ENCODE measurements at places on chromosomes 5 and 9.

DNA sequence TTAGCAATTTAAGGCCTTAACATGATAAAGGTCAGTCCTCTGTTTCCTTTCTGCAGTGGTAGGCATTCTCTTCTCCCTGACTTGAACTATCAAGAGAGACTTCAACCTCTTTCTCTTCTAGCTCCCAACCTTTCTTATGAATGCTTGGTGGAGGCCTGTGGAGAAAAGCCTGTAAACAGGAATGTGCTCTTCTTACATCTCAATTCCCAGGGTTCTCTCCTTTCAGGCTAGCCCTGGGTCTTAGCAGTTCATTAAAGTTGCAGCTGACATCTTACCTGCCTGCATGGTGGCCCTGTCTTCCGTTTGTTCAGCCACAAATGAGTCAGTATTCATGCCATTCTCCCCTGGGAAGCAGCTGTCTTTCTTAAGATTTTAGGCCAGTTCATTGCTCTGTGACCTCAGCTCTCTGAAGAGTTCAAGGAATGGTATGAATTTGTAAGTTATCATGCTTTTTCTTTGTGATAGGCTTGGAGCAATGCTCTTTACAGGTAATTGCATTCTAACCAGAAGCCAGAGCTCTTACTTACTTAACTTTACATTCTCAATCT is 77.8 kb downstream of the ADCY2 start:
- DNase-seq, result no peak

GRCh38 chr9:115980502-115980901 is 173.1 kb upstream of the PAPPA start:
- DNase-seq, result no peak

DNA sequence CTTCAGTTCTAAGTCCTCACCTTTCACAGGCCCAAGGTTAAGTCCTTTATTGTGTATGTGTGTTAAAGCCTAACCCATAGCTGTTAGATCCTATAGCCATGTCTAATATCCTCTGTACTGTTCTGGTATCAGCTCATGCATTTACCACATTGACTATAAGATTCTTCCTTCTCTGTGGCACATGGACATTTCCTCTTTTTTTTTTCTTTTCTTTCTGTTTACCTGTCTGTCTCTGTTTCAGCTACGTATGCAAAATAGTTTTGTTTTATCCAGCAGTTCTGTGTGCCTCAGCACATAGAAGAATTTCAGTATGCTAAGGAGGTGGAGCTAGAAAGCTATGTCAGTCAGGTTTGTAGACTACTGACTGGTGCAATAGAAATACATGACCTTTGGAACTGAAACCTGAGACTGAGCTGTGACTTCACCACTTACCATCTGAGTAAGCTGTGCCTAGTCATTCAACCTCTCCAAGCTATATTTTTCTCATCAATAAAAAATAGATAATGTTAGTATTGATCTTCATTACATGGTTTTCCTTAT is 155.6 kb upstream of the VLDLR start:
- DNase-seq, result peak; percentile 27

- no peak for DNase-seq
These were observed 446.4 kb downstream of the ISL1 start for GRCh38 chr5:51829691-51830090.

DNA sequence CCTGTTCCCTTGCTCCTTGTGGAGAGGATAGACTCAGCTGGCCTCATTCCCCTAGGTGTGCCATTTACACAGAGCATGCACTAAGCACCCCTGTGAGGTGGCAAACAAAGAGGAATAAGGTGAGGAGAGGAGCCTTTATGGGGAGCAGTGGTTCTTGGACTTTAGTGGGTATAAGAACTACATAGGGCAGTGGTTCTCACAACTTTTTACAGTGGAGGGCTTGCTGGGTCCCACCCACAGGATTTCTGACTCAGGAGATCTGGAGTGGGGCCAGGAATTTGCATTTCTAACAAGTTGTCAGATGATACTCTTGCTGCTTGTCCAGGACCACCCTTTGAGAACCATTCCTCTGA is 42.0 kb downstream of the CSF1R start:
- no peak for DNase-seq

GRCh38 chr9:34382879-34383278 is 6.2 kb upstream of the MYORG start:
- no peak for DNase-seq

DNA sequence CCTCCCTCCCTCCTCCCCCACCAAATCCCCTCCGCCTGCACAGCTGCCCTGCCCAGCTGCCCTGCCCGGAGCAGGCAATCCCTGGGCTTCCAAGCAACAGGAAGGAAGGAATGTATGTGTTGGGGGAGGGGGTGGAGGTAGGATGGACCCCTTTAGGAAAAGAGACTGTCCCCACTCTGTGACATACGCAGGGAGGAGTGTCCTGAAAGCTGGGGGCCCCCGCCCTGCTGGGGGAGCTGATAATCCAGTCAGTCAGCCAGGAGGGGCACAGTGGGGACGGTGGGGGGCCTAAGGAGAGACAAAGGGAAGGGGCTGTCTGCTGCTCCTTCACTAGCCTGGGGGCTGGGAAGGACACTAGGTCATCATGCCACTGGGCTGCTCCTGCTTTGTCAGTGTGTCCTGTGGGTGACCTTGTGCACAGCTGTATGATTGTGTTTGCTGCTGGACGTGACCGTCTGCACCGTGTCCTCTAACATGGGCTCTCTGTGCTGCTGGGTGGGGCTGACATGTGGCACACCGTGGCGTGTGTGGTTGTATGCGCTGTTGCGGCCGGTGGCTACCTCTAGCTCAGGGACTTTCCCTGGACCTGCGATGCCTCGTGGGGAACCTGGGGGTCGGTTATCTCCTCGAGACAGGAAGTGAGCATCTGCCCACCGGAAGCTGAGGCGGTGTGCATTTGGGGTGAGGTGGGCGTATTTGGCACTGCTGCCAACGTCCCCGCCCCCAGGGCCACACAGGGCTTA is 3.0 kb downstream of the N4BP3 start:
- peak; percentile 64 for DNase-seq

- DNase-seq, result no peak
These were observed 21.9 kb upstream of the SPINK14 start for GRCh38 chr5:148146487-148146886.

DNA sequence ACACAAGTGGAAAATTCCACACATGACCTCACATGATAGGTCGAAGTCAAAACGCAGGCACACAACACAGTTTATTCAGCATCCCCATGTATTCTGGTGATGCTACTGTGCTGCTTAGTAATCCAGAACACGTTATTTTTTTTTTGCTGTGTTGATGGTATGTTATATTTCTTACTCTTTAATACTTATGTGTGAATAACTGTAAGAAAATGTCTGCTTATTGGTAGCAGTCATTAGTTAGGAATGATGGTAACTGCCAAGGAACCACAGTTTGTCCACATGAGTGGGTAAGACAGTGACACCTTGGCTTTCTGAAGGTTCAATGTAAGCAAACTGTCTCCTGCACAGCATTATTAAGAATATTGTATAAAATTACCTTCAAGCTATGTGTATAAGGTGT is 107.7 kb upstream of the DAPK1 start:
- no peak for DNase-seq

- DNase-seq, result no peak
These were observed 148.8 kb downstream of the DCP2 start for GRCh38 chr5:113125371-113125770.

GRCh38 chr5:145587710-145588109 is 247.4 kb downstream of the PRELID2 start:
- DNase-seq, result peak; percentile 64

- no peak for DNase-seq
These were observed 797.9 kb downstream of the TLE4 start for GRCh38 chr9:80369641-80370040.

GRCh38 chr9:135480940-135481310 is 1.3 kb downstream of the PPP1R26 start:
- DNase-seq, result no peak

DNA sequence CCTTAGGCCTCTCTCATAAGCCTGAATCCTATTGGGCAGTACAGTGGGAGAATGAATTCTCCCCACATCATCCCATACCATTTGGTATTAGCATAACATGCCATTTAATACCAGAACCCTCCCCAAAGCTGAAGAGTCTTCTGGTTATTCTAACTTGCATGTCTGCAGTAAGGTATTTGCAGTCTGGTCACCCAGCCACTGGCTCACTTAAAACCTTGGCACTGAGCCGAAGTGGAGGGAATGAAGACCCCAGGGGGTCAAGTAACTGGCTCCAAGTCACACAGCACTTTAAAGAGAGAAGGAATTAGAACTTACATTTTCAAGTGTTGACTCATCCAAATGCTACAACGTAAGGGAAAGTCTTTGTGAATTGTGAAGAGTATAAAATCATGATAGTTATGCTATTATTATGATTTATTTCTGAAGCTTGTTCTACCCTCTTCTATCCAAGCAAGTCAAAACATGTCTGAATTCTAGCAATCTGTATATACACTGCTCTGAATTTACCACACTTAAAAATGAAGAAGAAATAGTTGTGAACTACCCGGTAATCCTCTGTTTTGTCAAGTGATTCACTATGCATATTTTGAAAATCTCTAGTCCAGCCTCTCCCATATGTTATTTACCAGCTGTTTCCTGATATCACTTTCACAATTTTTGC is 28.5 kb downstream of the GLRA1 start:
- DNase-seq, result no peak

GRCh38 chr5:176178789-176179188 is 59.4 kb upstream of the SIMC1 start:
- DNase-seq, result no peak

GRCh38 chr5:14109771-14110170 is 33.4 kb upstream of the TRIO start:
- DNase-seq, result no peak

- no peak for DNase-seq
These were observed 27.7 kb downstream of the MLLT3 start for GRCh38 chr9:20594608-20595007.

- peak; percentile 43 for DNase-seq
These were observed 59.1 kb upstream of the IER5L start for GRCh38 chr9:129237164-129237611.

DNA sequence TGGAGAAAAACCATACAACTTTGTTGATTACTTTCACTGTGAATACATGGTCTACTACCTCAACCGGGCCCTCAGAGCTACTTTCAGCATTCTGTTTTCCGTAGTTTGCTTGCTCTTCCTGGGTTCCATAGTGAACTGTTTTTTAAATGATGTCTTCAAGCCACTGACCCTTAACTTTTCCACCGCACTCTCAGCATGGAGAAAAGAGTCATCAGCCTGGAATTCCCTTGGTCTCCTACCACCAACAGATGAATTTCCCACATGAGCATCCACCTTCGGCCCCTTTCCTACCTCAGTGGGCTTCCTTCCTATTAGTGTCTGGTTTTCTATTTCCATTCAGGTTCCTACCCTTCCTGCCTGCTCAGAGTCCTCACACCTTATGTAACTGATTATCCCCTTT is 135.9 kb upstream of the ADAMTSL1 start:
- DNase-seq, result no peak

DNA sequence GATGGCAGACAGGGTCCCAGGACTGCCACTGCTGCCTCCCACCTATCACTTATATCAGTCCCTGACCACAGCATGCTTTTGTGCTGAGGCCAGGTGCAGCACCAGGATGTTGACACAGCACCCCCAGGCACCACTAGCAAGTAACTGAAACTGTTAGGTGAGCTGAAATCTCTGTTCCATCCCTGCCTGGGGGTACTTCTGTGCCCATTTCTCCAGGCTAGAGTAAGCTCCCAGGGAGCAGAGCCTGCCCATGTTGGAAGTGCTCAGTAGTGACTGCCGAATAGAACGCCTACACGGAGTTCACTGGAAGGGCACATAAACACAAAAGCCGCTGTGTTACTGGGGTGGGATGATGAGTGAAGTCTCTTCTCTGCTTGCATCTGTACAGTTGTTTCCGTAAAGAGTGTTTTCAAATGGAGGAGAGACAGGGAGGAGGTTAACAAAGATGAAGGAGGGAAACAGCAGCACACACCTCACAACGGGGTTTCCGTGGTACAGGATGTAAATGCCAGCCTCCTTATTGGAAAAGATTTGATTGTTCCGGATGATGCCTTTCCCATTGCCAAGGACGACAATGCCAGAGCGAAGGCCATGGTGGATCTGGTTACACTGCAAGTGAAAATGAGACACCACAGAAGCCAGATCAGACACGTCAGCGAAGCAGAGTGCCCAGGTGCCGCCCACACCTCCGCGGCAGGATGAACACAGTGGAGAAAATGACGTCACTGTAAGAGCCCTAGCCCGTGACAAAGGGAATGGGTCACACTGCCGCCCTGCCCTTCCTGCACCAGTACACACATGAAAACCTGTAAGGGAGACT is 43.1 kb downstream of the POLR1E start:
- peak; percentile 80 for DNase-seq

- no peak for DNase-seq
These were observed 991 bp downstream of the IARS1 start for GRCh38 chr9:92292338-92293074.

DNA sequence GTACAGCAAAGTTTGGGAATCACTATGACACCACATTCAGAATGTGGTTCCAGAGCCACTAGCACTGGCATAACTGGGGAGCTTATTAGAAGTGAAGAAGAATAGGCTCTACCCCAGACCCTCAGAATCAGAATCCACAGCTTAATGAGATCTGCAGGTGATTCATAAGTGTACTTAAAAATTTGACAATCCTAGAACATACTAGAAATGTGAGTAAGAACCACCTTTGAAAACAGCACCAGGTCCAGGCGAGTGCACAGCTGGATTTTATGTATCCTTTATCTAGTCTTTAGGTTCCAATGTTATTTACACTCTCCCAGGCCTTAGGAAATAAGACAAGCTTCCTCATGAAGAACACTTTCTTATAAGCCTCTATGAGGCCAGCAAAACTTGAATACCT is 149.0 kb downstream of the NFIB start:
- DNase-seq, result no peak

- DNase-seq, result peak; percentile 59
These were observed 24.1 kb downstream of the TENT4A start for GRCh38 chr5:6737043-6737941.

- DNase-seq, result no peak
These were observed 50.2 kb upstream of the ZNF366 start for GRCh38 chr5:72557167-72558045.

- no peak for DNase-seq
These were observed 17.8 kb upstream of the BHMT start for GRCh38 chr5:79093762-79094161.

GRCh38 chr5:178155065-178155464 is 1.4 kb upstream of the NHP2 start:
- DNase-seq, result no peak

- DNase-seq, result no peak
These were observed 182.9 kb downstream of the ARHGEF28 start for GRCh38 chr5:73808911-73809310.

Data from activated CD4-positive, alpha-beta T cell treated with anti-CD3 and anti-CD28 coated beads, Interleukin-2, amount 50 U/mL, for 16 hours (primary cell).